ENCODE measurements at places on chromosomes 6 and 20.

DNA sequence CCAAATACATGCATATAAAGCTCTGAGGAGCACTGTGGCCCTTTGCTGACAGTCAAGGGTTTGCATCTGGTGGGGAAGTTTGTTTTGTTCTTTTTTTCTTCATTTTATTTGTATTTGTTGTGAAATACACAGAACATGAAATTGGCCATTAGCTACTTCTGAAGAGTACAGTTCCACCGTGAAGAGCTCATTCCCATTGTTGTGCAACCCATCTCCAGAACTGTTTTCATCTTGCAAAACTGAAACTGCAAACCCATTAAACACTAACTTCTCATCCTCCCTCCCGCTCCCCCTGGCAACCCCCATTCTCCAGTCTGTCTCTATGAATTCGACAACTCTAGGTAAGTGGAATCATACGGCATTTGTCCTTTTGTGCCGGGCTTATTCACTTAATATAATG lies 231.3 kb downstream of the TFAP2C start:
- no peak for DNase-seq

DNA sequence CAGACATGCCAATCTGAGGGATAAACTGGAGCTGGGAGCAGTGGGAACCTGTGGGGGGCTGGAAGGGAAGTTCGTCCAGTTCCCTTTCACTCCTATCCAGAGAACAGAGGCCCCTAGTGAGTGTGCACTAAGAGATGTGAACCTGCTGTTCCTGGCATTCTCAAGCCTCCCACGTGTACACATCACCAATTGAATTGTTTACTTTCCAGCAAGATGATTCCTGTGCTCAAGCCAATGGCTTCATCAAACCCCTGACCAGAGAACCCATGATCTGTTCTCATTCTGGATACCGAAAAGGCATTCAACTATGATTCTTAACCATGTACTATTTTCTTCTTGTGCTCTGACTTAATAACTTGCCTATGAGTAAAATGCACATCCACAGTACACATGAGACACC lies 10.2 kb upstream of the SLC22A3 start:
- no peak for DNase-seq

GRCh38 chr6:3822747-3823445 lies 26.3 kb upstream of the FAM50B start:
- no peak for DNase-seq

GRCh38 chr20:38859070-38859690 lies 53.7 kb downstream of the PPP1R16B start:
- DNase-seq, result no peak

GRCh38 chr20:47724910-47725247 lies 60.4 kb downstream of the SULF2 start:
- DNase-seq, result no peak

GRCh38 chr6:115796061-115796460 lies 264.6 kb downstream of the FRK start:
- DNase-seq, result no peak

DNA sequence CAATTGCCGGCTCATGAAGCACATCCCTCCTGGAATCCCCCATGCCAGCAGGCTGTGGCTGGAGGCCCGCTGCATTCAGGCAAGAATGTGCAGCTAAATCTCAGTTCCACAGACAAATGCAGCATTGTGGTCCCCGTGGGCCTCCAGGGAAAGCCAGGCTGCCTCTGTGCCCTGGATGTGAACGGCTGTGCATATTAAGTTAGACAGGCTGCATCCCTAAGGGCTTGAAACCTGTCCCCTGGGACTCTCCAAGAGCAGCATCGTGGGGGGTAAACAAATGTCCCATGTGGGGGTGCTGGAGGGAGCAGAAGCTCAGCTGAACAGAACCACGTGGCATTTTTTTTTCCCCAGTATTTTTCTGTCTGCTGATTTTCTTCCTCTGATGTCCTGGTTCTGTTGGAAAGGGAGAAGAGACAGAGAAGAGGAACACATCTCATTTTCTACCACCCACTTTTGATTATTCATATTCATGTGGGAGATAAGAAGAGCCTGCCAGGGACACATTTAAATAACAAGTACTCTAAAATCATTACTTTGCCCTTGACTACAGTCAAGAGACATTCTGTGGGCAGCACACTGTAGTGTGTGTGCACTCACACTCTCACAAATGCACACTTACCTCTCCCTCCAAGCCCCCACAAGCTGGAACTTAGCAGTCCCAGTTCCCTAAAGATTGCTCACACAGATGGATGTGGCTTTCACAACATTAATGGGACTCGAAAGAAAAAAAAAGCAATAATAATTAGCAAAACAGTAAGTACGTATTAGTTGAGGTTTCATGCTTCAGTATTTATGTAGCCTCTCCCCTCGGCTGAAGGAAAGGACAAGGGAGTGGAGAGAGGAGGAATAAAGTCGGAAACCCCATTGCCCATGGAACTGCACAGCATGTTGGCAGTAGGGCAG lies 16.9 kb downstream of the GFOD1 start:
- peak; percentile 89 for DNase-seq

GRCh38 chr6:83974409-83975050 lies 59.0 kb upstream of the MRAP2 start:
- DNase-seq, result no peak

GRCh38 chr20:38853759-38854158 lies 48.3 kb downstream of the PPP1R16B start:
- no peak for DNase-seq

- no peak for DNase-seq
Observed at GRCh38 chr6:54775576-54775975, 71.0 kb upstream of the FAM83B start.
